Left lobe of liver (tissue), 2 donors: ENCODE measurements at places on chromosomes 3 and 15.

DNA sequence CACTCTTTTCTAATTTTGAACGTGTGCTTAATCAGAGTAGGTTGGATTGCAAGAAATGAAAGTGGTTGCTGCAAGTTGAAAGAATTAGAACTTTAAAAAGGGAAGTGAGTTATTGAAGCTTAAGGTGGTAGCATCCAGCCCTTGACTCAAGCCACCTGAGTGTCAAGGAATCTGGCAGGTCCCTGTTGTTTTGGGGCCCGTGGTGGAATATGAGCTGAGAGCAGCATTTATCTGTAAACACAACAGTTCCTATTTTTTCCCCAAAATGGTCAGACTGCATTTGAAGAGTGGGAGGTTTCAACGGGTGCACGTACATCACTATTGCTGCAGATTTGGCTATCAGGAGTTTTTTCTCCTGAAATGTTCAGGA, 1.7 kb downstream of the ITPR1 start:
- DNase-seq: no peak

- DNase-seq: no peak
Measured at GRCh38 chr3:114743746-114744485, 403.2 kb downstream of the ZBTB20 start.

GRCh38 chr3:143811602-143812001, 36.7 kb downstream of the SLC9A9 start:
- no peak for DNase-seq

DNA sequence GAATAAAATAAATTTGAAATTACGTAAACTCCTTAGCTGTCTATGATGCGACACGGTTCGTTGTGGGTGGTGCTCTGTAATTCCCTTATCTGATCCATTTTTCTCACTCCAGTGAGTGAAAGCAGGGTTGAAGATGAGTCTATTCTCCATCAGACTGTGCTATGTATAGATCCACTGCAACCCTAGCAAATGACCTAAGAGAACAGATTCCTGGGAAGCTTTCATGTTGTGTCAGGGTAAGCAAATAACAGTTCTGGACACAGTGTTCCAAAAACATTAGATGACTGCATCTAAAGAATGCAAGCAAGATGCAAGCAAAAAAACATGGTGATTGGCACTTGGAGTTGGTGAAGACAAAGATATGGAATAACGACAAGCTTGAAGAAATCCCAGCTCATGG, 239.3 kb downstream of the SLC9A9 start:
- no peak for DNase-seq

DNA sequence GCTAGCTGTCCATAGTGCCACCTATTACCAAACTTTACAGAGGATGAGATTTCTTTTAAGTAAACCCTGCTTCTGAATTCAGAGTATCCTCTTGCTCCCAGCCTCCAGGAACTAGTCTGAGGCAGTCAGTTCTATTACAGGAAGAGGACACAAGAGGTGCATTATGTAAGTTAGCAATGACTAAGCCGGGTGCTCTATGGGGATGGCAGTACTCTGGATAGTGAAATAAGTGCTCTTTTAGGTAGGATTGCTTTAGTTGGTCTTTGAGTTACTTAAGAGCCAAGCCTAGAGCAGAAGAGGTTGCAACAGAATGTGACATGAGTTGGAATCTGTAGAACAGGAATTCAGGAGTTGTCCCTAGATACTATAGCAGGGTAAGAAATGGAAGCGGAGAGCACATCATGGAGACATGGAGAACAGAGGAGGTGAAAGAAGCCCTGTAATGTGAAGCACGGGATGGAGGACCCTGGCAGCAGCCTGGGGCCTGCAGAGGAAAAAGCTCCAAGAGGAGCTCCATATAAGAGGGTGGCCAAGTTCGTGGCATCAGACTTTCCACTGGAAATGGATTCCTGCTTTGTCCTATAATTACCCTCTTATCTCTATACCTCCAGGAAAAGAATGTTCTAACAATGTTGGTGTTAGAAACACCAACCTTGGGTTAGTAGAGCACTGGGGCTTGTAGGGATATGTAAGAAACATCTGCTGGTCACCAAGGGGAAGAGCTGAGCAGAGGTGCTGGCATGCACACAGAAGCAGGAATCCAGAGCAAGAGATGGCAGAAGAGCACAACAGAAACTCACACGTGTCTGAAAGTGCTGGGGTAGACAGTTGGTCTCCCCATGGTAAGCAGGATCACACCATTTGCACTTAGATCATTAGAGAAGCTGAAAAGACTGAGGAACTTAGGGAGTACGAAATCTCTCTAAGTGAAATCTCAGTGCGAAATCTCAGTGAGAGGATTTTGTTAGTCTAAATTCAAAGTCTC, 851.1 kb downstream of the FHIT start:
- no peak for DNase-seq

- no peak for DNase-seq
Measured at GRCh38 chr3:73605861-73606260, 18.9 kb downstream of the PDZRN3 start.

DNA sequence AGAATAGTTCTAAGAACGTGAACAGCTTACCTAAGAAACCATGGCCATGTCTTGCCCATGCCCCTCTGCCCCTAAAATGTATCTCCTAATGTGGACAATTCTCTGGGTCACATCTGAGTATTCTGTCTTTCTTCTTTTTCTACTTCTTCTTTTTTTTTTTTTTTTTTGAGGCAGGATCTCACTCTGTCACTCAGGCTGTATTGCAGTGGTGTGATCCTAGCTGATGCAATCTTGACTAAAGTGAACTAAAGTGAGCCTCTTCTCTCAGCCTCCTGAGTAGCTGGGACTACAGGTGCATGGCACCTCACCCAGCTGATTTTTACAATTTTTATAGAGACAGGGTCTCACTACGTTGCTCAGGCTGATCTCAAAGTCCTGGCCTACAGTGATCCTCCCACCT, 204.8 kb upstream of the ZPLD1 start:
- no peak for DNase-seq
